Stimulated activated CD8-positive, alpha-beta memory T cell treated with anti-CD3 and anti-CD28 coated beads, Interleukin-4, amount 100 ng/mL, for 48 hours (primary cell): ENCODE measurements at places on chromosomes 1 and 21.

DNA sequence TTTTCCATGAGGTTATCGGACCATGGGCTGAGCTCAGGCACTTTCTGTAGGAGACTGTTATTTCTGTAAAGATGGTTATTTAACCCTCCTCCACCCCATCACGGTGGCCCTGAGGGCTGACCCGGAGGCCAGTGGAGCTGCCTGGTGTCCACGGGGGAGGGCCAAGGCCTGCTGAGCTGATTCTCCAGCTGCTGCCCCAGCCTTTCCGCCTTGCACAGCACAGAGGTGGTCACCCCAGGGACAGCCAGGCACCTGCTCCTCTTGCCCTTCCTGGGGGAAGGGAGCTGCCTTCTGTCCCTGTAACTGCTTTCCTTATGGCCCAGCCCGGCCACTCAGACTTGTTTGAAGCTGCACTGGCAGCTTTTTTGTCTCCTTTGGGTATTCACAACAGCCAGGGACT lies 2.6 kb upstream of the CCDC28B start:
- DNase-seq, result no peak

DNA sequence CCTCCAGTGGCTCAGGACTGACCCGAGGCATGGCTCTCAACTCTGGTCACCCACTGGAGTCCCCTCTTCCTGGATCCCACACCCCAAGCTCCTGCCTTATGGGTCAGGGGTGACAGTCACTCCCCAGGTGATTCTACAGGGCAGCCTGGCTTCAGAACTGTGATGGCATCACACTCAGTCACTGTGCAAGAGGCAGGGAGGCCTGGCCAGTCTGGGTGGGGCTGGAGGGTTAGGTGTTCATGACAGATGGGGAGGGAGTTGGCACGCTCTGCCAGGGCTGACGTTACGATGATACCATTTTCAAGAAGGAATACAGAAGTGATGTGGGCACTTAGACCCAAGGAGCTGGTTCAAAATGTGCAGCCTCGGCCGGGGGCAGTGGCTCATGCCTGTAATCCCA lies 25.2 kb upstream of the ABCG1 start:
- no peak for DNase-seq

- DNase-seq, result no peak
These were observed 16.4 kb downstream of the BSND start for GRCh38 chr1:55015123-55015522.

DNA sequence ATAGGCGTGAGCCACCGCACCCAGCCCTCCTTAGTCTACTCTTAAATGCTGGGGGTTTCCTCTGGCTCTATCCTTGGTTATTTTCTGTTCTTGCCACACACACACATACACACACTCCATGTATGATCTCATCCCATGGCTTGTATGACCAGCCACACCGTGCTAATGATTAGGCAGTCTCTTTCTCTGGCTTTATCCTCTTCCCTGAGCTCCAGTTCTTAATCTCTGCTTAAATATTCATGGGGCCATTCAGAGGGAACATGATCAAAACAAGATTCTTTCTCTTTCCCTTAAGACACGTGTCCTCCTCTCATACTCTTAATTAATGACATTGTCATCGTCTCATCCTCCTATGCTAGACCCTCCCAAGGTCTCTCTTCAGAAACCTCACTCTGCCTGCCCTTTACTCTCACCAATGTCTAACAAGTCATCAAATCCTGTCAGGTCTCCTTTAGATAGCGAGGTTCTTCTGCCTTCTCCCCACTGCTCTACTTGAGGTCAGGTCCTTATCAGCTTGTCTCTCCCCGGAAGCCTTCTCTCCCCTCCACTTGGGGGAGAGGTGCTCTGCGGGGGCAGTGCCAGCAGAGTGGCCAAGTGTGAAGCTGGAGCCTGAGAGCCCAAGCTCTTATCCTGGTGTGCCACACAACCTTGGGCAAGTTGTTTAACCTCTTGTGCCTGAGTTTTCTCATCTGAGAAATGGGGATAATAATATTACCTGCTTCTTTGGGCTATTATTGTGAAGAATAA lies 83.0 kb upstream of the GNG12 start:
- no peak for DNase-seq

GRCh38 chr1:38337711-38338110 lies 291.1 kb upstream of the POU3F1 start:
- no peak for DNase-seq

DNA sequence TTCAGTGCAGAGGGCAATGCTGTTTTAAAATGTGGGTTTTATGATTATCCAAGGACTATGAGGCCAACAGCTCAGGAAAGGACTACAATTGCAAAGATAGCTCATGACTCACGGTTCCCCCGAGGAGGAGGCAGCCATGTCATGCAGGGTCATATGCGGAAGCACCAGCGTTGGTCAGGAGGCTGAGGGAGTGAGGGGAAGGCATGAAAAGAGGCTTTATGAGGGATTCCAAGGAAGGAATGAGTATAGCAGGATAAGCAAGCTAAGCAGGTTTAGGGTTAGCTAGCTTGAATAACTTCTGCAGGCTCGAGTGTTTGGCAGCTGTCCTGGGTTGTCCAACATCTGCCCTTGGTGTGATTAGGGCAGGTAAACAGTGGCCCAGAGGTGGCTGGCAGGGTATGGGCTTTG lies 495.1 kb downstream of the SETD4 start:
- DNase-seq, result no peak

DNA sequence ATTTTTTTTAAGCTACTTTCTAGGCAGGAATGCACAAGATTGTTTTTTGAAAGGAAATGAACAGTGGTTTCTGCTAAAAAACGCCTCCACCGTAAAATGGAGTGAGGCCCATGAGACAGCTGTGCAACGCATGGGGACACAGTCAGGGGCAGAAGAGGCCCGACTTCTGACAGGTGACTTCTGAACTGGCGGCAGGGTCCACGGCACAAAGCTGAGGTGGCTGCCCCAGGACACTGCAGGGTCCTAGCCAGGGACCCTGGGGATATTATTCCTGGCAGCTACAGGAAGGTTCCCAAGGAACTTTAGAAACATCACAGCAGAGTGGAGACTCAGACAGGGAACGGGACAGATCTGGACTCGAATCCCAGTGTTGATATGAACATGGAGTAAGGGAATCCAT lies 75.1 kb downstream of the SIM2 start:
- no peak for DNase-seq

DNA sequence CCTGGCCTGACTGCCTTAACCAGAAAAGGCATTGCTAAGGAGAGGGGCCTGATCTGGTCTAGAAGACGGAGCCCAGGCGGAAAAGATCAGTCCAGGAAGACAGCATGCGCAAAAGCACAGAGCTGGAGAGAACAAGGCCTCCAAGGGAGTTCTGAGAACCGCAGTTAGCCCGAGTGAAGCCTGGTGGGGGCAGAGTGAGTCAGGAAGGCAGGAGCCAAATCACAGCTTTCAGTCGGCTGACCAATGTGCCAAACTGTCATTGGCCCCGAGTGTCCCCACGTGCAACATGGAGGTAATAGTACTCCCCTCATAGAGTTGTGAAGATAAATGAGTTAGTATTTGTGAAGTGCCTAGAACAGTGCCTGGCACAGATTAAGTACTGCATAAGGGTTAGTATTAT lies 1.2 kb upstream of the TSPAN2 start:
- DNase-seq, result no peak

DNA sequence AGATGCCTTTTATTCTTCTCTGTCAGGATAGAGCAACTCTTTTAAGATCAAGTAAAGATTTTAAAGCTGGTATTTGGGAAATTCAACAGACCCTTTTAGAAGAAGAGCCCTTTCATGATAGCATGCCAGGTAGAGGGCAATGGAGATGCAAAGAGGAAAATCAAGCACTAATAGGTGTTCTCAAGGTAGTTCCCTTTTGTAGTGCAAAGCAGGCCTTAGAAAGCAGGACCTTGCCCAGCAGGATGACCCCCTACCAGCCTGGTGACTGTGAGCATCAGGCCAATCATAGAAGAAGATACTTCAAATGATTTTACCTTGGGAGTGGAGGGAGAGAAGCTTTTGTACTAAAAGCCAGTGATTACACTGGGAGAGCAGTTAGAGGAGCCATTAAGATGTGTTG lies 381.4 kb upstream of the ZRANB2 start:
- no peak for DNase-seq

- no peak for DNase-seq
These were observed 47.3 kb downstream of the LYPLAL1 start for GRCh38 chr1:219220945-219221344.

DNA sequence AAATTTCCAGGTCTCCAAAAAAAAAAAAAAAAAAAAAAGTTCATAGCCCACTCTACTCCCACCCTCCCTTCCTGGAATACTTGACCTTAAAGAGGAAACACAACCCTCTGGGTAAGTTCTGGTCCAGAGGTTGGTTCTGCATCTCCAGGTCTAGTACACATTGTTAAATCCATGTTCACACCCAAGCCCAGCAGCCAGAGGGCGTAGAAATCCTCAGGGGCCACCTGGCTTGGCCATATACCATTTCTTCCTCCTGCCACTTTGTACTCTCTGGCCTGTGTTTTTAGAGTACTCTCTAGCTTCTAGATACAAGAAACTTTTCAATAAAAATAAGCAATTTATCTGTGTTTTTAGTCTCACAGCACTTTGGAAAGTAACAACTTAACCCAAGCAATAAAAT lies 89.3 kb downstream of the PHTF1 start:
- no peak for DNase-seq

- DNase-seq, result no peak
These were observed 121.7 kb downstream of the ADGRL4 start for GRCh38 chr1:78884685-78885452.

DNA sequence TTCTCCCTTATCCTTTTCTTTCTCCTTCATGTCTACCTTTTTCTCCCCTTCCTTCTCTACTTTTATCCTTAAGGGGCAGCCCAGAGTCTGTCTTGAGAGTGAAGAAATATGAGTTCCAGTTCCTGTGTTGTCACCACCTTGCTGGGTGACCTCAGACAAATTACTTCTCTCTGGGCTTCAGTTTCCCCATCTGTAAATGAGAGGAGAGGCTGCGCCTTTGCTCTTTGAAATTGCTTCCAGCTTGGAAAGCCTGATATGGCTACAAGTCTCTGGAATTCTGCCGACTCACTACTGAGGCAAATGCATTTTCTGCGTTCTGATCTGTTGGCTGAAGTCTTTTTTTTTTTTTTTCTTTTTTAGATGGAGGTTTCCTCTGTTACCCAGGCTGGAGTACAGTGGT lies 119.2 kb downstream of the SYF2 start:
- DNase-seq, result no peak

DNA sequence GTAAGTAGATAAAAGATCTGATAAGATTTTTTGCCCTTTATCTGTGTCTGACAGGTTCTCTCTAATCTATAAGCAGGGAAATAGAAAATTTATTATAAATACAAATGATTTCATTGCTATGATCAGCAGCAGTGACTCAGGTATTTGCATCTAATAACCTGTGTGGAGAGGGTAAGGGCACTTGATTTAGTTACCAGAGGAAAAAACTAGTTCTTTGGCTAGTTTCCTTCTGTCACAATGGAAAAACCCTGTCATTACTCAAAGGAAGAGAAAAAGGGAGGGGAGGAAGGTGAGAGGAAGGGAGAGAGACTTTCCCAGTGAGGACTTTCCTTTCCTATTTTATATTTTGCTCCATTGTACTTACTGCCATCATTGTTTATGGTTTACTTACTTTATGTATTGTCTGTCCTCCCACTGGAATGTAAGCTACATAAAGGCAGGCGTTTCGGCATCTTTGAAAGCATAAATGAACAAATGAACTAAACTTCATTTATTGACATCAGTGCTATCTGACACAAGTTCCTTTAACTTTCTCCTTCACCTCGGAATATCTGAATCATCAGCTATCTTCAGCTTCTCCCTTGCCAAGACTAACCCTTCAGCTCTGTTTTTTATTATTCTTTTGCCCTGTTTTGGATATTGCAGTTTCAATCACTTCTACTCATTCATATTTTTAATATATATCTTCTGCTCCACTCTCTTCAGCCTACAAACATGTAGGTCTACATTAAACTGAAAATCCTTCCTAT lies 34.9 kb downstream of the WDR3 start:
- DNase-seq, result no peak

- DNase-seq, result no peak
These were observed 226.4 kb upstream of the POGK start for GRCh38 chr1:166612886-166613285.

DNA sequence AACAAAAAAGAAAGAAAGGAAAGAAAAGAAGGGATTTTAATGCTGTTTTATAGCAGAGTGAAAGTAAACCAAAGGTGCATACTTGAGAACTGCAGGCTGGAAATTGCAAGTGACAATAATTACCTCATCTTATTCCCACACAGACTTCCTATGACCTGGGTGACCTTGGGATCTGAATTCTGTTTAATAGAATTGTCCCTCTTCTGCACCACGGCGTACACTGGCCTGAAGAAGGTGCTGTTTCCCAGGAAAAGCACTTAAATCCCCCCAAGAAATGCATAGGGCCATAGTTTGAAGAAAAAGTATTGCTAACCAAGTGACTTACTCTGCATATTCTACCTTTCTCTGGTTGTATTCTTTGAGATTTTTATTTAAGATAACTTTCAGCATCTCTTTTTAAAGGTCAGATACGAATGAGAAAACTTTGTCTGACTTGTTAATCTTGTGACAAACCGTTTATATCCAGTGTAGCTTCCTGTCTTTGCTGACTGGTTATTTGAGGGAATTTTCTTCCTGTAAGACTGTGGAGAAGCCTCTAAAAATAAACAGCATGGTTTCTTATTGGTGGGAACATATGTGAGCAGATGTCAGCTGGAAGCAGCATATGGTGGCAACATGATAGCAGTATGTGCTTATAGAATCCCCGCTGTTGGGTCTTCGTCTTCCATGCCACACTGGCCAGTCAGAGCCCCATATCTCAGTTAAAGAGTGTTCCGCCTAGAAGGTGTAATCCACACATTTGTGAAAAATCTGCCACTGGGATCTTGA lies 16.3 kb downstream of the TGFB2 start:
- no peak for DNase-seq

DNA sequence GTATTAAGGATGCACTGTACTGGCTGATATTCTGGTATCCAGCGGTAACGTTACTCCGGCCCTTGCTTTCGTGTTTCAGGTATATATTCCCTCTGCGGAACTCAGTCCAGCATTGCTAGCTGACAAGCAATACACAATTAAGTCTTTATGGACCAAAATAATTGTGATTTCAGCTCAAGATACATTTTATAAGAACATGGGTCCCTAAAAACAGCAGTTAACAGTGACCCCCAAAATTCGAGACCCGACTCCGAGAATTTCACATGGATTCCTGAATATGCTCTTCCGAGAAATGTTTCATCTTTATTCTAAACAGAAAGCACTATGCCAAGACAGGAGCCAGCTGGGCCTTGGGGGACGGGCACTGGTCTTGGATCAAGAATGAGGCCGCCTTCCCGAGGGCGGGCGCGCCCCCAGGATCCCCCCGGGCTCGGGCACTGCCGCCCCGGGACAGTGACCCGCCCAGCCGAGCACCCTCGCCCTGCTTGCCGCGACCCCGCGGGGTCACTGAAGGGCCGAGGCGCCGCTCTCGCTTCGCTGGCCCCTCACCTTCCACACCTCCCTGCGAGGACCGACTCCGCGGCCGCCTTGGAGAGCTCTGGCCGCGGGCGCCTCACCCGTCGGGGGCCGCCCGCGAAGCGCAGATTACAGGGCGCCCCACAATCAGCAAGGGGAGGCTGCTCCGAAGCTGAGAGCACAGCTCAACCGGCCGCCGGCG lies 610 bp downstream of the SCYL3 start:
- peak; percentile 50 for DNase-seq

- DNase-seq, result no peak
These were observed 21.3 kb downstream of the SCAF4 start for GRCh38 chr21:31710586-31710985.

GRCh38 chr1:10057343-10057742 lies 24.6 kb downstream of the UBE4B start:
- DNase-seq, result no peak
